Fibroblast of skin of left biceps (primary cell): ENCODE measurements at places on chromosomes 2 and 18.

DNA sequence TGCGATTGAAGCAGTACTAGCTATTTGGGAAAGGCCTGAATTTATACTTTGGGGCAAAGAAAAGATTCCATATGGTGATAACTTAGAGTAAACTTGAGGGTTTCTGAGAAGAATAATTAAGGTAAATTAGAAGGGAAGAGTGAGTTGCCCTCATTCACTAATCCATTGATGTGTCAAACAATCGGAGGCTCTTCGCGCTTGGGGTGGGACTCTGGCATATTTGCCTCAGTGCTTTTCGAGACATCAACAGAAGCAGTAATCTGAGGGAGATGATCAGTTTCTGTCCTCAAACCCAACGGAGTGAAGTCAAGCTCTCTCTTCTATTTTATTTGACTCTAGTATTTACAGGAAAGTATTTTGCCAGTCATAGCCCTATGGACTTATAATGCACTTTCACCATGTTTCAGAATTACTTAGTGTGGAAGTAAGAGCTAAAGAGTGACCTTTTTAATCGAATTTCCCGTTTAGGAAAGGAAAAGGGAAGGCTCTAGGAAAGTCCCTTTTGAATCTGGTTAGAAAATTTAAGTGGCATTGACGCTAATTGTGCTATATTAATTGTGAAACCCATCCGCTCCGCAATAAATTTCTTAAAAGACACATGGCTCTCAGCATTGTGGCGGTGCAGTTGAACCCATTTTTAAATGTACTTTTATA, 1.3 kb downstream of the RAB10 start:
- DNase-seq, result no peak

DNA sequence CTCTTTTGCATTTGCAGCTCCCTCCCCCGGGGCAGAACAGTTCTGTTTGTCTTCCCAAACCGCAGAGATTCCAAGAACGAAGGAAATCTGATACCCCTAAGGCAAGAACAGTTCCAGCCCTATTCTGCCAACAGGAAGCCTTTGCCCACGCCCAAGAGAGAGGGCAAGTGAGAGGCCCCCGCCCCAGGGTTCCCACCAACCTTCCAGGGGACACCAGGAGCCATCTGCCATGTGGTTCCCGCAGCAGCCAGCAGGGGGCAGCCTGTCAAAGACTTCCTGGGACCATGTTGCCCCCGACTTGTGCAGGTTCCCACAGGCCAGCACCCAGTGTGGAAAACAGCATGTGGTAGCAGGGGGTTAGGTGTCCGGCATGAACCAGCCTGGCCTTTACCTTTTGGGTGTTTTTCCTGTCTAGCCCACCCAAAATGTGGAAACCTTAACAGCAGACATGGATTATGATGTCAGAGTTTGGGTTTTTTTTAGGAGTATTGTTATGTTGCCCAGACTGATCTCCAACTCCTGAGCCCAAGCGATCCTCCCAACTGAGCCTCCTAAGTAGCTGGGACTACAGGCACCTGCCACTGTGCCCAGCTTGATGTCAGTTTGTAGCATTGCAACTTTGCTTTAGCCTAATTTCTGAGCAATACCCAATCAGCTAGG, 21.7 kb upstream of the EFHD1 start:
- DNase-seq, result no peak

- DNase-seq, result no peak
These were observed 285.4 kb downstream of the ZEB2 start for GRCh38 chr2:144234542-144234871.

DNA sequence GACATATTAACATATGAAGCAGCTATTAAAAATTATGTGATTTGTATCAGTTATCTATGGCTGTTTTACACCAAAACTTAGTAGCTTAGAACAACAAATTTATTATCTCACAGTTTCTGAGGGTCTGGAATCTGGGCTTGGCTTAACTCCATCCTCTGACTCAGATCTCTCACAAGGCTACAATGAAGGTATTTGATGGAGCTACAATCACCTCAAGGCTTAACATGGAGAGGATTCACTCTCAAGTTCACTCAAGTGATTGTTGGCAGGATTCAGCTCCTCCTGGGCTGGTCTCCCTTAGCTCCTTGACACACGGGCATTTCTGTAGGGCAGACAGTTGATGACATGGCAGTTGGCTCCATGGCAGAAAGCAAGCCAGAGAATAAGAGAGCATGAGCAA, 133.0 kb upstream of the SLC14A2 start:
- DNase-seq, result no peak

- DNase-seq, result peak; percentile 8
These were observed 14.2 kb downstream of the TNFRSF11A start for GRCh38 chr18:62339106-62339988.

DNA sequence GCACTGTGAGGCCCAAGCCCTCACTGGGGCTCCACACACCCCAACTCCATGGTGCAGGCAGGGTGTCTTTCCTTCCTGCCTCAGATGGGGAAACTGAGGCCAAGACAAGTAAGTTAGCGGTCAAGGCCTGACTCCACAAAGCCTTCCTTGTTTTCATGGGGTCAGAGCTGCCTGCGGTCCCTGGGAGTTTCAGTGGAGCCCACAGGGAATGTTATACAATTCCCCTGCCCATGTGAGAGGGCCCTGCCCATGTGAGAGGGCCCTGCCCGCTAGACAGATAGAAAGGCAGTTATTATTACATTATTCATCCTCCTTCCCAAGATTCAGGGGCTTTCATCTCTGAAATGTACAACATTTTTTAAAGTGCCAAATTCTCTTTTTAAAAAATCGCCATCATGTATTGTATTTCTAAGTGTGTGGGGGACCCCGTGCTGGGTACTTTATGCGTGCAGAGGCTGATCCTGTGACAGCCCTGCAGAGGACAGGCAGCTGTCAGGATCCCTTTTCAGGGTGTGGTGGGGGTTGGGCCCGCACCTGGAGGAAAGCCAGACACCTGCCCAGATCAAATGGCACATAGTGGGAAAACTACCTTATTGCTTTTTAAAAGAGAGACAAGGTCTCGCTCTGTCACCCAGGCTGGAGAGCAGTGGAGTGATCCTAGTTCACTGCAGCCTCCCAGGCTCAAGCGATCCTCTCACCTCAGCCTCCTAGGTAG, 23.4 kb downstream of the FBLN7 start:
- no peak for DNase-seq

GRCh38 chr2:109218087-109218791, 89.2 kb downstream of the SH3RF3 start:
- no peak for DNase-seq

- no peak for DNase-seq
These were observed 242.1 kb upstream of the MYT1L start for GRCh38 chr2:2573205-2573604.

DNA sequence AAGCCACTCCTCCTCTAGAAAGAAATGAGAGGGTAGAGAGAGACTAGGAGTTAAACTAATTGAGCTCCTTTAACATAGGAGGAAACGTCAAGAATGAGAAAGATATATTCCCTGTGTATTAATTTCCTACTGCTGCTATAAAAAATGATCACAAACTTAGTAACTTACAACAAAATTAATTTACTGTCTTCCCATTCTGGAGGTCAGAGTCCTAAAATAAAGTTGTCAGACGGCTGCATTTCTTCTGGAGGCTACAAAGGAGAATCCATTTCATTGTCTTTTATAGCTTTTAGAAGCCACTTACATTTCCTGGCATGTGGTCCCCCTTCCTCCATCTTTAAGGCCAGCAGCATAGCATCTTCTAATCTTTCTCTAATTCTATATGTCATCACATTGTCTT, 26.9 kb downstream of the ICA1L start:
- no peak for DNase-seq

DNA sequence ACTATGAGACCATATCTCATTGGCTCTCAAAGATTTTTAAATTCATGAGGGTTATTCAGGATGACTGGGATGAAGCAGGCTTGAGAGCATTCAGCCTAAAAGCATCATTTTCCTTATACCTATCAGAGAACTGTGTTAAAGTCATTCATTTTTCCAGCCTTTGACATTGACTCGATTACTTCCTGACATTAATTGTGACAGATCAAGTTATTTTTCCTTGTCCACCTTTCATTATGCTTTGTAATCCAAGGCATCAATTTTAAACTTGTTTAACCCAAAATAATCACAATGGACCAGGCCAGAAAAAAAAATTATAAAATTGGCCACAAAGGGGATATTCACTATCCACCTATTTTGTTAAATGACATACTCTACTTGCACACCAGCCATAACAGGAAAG, 1606.8 kb upstream of the PIK3C3 start:
- no peak for DNase-seq

DNA sequence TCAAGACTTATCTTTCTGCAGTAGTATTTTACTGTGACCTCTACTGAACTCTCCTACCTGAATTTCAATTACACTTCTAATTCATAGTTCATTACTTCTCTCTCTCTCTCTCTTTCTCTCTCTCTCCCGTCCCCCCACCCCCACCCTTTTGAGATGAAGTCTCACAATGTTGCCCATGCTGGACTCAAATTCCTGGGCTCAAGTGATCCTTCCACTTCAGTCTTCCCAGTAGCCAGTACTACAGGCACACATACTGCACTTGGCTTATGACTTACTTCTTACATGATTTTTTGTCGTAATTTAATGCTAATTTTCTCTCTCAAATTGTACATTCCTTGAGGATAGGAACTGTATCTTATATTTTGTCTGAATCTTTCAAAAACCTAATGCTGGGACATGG, 6.0 kb upstream of the HIBCH start:
- DNase-seq, result no peak

- no peak for DNase-seq
These were observed 1.7 kb downstream of the CYP1B1 start for GRCh38 chr2:38074058-38074763.

GRCh38 chr2:184577743-184578142, 20.6 kb upstream of the ZNF804A start:
- no peak for DNase-seq

- DNase-seq, result no peak
These were observed 176.4 kb downstream of the ZNF516 start for GRCh38 chr18:76318607-76319006.

GRCh38 chr2:120758181-120759144, 22.8 kb downstream of the GLI2 start:
- no peak for DNase-seq

DNA sequence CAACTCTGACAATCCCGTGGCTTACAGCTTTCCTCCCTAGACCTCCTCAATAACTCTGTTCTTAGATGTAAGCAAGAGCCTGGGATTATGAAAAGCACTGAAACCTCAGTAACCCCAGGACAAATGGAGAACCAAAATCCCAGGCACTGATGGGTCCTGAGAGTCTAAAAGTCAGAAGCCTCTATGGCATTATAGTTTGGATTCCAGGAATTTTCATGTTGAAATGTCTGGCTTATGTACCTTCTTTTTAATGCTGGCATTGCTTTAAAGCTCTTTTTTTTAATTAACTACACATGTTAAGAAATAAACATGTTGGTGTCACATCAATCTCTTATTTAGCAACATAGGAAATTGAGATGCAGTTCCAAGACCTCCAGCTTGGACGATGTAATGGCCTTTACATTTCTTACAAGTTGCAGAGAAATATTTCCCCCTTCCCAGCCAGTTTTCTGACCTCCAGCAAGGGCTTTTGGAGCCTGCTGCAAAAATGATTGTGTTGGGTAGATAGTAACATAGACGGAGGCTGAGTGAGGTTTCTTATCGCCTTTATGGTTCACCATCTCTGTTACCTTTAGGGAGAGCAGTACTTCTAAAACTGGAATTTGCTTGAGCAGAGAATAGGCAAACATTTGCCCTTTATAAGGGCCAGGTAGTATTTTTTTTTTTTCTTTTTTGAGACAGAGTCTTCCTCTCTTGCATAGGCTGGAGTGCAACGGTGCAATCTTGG, 84.8 kb upstream of the RASGRP3 start:
- peak; percentile 47 for DNase-seq
